T follicular helper cell (primary cell): ENCODE measurements at places on chromosomes 6 and 20.

DNA sequence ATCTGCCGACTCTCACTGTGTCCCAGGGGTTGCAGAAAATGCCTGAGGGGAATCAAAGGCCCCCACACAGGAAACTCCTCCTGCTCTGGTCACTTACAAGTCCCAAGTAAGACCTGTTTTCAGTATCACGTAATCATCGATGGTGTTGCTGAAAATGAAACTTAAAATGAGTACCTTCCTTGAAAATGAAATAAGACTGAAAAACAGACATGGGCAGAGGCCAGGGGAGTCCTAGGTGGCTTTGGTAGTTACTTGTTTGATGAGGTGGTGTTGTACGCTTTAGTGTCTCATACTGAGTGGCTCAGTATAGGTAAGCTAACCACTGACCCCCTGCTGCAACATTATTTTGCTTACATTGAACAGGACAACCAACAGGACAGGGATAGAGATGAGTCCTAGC lies 43.0 kb upstream of the SYNCRIP start:
- DNase-seq, result no peak

DNA sequence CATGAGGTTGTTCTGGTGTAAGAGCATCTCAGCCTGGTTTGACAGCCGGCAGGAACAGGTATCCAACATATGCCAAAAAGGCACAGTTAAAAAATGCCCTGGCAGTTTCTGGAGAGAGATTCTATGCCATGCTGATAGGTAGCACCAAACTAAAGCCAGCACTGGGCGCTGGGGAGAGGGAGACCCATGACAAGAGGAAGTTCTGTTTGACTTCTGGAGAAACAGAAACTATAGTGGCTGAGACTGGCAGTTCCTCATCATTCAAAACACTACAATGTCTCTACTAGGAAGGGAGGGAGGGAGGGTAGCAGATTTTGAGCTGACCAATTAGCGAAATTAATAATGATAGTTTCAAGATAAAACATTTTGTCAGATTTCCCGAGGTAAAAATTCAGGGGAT lies 174.1 kb downstream of the ADAT2 start:
- DNase-seq, result no peak

DNA sequence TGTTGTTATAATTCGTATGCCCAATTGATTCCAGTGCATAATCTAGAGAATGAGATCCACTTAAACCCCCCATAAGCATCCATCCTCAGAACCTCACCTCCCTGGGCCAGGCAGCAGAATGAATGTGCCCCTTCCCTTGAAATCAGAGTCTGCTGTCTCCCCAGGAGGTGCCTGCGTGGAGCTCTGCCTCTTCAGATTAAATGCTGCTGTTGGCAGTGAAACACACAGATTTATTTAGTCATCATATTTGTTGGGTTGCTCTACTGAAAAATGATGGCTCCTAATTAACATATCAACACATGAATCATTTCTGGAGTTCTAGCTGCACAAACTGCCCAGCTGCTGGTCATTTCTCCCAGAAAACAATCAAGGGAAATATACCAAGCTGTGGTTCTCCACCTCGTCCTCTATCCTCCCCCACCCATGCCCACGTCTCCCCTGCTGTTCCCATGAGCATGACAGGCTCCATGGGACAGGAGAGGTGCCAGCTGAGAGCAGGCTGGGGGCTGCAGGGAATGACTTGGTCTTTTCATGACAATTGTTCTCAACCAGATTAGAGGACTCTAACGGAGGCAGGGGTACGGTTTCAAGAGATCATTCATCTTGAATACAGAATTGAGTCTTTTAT lies 633.1 kb downstream of the CDH26 start:
- no peak for DNase-seq

- no peak for DNase-seq
These were observed 4.8 kb upstream of the SLC17A9 start for GRCh38 chr20:62947532-62948300.
